Activated CD8-positive, alpha-beta memory T cell treated with anti-CD3 and anti-CD28 coated beads, Interleukin-2, amount 50 U/mL, for 4 hours (primary cell): ENCODE measurements at places on chromosomes 1 and 21.

DNA sequence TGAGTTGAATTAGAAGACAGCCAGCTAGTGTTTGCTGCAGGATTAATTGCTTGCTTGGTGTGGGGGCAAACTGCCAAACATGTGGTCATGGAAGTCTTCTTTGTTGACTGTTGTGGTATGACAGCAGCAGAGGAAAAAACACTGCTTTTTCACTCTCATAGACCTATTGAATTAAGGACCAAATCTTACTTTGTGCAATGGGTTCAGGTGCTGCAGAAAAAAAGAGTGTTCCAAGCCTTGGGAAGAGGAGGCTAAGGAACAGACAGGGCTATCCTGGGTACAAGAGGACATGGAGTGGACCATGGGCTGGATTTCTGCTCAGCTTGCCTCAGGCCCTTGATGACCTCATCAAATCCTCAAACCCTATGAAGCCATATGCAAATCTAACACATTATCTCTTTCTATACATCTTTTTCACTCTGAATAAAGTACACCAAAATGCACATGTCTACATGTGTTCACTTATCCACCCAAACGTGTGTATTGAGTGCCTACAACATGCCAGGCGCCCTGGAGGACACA, 61.5 kb downstream of the SIPA1L2 start:
- no peak for DNase-seq

DNA sequence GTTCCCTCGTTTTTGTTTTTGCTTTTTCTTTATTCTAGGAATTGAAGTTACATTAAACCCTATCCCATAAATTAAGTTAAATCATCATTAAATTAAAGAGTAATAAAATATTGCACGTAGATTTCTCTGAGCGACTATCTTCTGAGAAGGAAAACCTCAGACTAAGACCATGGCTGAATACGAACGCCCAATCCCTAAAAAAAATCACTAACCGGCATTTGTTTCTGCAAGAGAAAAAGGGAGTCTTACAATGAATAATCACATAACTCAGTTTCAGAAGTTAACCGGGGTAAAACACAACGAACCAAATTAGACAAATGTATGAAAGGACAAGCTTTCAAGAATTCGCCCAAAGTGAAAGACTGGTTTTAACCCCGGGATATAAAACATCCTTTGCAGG, 1.3 kb downstream of the PIK3R3 start:
- no peak for DNase-seq

DNA sequence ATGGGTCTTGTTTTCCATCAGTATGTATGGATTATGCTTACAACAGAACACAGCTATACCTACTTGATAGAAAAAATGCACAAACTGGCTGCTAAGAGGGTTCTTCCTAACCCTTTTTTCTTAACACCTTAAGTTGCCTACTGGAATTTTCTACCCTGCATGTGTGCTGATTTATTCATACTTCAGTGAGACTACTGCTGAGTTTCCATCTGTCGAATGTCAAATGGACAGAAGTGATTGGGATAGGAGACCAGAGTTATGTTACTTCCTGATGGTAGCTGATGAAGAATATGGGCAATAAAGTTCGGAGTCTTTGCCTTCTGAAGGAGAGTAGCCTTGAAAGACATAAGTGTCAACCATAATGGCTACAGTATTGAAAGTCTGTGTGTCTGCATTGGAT, 6.5 kb upstream of the DNM3 start:
- no peak for DNase-seq

- no peak for DNase-seq
These were observed 17.2 kb upstream of the SLC19A1 start for GRCh38 chr21:45559216-45560105.

DNA sequence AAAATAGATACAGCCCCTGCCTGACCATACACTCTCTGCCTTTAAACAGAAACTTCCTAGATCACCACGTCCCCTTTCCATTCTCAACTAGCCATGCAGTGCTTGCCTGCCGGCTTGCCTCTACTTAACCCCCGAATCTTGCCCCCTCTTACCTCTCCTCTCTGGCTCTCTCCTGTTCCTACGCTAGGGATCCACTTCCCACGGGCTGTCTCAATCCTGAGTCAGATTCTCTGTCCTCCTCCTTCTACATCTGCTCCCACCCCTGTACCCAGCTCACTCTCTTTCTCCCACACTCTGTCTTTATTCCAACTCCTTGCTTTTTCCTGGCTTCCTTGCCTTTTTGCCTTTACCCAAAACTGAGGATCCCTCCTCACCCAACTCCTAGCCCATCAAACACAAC, 29.3 kb downstream of the ATF3 start:
- no peak for DNase-seq

DNA sequence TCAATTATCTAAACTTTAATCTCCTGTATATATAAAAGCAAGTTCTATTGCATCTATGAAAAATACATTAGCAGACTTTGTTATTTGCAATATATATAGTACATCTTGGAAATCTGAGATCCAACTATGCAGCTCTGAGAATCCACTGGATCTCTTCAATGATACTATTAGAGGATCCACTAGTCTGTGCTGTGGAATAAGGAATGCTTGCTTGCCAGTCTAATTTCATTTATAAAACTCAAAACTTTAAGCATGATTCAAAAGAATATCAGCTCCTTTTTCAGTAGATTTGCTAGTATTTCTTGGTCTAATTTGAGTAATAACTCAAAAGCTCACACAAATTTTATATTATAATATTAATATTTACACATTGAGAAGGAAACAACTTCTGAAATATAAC, 115.1 kb downstream of the SPATA6 start:
- DNase-seq = no peak
